H1 (cell line): ENCODE measurements at places on chromosomes 3 and 15. TPM values are rescaled to one million over a fixed set of nuclear protein-coding genes. Genes with fewer than 3 reads are reported as not detected.

DNA sequence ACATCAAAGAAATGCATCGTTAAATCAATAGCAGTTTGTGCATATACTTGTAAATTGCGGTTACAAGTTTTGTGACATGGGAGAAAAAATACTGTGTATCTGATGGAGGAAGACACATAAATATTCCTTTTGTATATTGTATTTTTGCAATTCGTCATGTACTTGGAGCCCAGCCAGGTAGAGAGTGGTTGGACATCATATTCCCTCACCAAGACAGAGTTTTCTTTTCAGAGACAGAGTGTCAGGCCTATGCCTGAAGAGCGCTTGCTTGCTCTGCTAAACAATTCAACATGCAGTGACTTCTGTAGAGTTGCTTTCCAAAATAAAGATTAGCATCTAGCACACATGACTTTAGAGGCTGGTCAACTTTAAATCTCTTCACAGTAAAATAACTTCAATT lies 24.8 kb upstream of the MEIS2 start:
- DNase-seq, result no peak

Gene PCBP4
- 34.1 and 51.2 TPM in 2 replicates for polyA plus RNA-seq

GRCh38 chr3:40179016-40179415 lies 130.5 kb upstream of the EIF1B start:
- peak; percentile 86 for DNase-seq

DNA sequence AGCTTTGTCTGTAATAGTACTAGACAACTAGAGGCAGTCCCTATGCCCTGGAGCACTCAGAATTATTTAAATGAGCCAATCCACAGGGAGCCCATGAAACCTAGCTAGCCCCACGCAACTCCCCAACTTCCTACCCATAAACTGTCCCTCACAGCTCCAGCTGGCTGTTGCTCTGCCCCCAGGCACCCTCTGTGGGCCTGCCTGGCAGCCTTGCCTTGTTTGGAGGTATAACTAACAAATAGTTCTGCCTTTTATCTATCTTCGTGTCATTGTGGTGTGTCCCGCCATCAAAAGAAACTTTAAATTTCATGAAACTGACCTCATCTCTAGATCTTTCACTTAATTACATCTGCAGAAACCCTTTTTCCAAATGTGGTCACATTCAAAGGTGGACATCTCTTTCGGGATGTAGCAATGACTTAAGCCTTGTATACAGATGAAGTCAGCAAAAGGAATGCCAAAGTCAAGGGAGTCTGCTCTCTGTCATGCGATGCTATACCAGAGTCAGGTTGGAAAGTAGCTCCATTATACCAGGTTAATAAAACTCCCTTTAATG lies 1.8 kb upstream of the RTP3 start:
- DNase-seq, result no peak

- no peak for DNase-seq
These were observed 269.4 kb upstream of the RBMS3 start for GRCh38 chr3:29011441-29011840.

Gene IL17RD
- 10.9 and 15.4 TPM in 2 replicates for polyA plus RNA-seq
